ENCODE measurements at places on chromosomes 4 and X.

DNA sequence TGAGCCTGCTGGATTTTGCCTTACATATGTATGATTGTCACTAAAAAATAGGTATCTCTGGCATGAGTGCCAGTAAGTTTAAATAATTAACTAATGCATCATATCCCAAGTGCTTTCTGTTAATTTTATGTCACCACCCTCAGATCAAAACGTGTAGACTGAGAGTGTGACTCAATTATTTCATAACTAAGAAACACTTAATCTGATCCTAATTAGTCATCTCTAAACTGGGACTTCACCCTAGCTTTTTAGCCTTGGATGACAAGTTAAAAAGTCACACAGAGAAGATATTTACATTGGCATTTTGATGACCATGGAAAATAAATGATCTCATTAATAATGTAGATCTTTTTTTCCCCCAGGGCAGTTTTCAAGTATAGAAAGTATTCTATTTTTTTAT lies 23.1 kb upstream of the SLC6A14 start:
- DNase-seq: no peak

GRCh38 chr4:158826057-158826456 lies 57.2 kb downstream of the FNIP2 start:
- no peak for DNase-seq

- no peak for DNase-seq
These were observed 672 bp upstream of the NAT8L start for GRCh38 chr4:2058264-2059045.

- DNase-seq: no peak
These were observed 226.2 kb downstream of the HS6ST2 start for GRCh38 chrX:132732236-132732635.

- DNase-seq: no peak
These were observed 29.1 kb downstream of the NAF1 start for GRCh38 chr4:163137581-163137980.

GRCh38 chr4:1544861-1545281 lies 138.6 kb upstream of the NKX1-1 start:
- DNase-seq: no peak

DNA sequence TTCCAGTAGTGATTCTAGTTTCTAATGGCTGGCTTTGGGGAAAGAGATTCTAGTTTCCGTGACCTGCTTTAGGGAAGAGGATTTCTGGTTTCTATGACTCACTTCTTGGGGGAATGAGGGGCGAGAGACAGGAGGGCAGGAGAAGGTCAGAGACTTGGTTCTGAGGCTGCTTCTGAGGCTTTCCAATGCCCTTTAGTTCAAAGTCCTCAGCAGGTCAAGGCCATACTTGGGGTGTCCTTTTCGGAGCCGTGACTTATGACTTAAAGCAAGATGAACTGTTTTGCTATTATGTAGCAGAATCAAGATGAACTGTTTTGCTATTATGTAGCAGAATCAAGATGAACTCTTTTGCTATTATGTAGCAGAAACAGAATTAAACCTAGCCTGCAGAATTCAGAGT lies 52.2 kb upstream of the TLR3 start:
- DNase-seq: no peak

GRCh38 chr4:184955116-184955515 lies 63.2 kb upstream of the HELT start:
- no peak for DNase-seq
